ENCODE measurements at places on chromosomes 6 and 20.

DNA sequence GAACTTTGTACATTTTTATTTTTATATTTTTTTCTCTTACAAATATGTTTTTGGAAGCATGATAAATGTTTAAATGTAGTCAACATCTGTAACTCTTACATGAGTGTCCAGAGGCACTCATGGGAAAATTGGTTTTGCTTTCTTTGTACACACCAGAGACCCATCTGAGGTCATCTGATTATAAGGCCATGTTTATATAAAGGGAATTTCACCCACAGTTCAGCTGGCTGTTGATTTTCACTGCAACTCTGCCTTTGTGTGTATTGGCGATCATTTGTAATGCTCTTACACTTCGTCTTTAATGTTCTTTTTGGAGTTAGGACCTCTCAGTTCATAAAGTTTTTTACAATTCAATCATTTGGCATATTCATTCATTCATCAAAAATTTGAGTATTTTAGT is 28.1 kb downstream of the RIOK1 start:
- DNase-seq = no peak

GRCh38 chr6:168867247-168868102 is 386.2 kb downstream of the THBS2 start:
- no peak for DNase-seq

DNA sequence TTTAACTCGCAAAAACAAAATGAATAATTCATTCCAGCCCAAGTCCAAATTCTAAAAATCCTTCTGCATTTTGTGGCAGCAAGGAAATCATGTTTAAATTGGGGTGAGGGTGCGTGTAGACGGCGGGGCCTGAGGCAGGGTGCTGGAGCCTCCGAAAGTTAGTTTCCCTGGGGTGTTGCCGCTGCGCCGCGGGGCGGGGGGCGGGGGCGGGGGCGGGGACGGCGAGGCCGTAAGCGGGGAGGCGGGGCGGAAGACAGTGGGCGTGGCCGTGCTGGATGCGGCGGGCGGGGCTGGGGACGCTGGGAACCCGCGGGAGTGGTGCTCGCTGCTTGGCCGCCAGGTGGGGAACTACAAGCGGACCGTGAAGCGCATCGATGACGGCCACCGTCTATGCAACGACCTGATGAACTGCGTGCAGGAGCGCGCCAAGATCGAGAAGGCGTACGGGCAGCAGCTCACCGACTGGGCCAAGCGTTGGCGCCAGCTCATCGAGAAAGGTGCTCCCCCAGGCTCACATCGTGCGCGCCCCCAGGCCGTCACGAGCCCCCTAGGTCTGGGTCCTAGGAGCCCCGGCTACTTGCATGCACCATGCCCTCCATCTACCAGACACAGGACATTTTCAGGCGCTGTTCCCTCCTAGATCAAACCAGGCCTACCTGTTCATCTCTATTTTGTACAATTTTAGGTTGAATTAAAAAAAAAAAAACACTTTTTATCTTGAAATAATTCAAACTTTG is 29.0 kb downstream of the SPDEF start:
- peak; percentile 89 for DNase-seq

- no peak for DNase-seq
These were observed 144.5 kb downstream of the CDH26 start for GRCh38 chr20:60102665-60103210.

DNA sequence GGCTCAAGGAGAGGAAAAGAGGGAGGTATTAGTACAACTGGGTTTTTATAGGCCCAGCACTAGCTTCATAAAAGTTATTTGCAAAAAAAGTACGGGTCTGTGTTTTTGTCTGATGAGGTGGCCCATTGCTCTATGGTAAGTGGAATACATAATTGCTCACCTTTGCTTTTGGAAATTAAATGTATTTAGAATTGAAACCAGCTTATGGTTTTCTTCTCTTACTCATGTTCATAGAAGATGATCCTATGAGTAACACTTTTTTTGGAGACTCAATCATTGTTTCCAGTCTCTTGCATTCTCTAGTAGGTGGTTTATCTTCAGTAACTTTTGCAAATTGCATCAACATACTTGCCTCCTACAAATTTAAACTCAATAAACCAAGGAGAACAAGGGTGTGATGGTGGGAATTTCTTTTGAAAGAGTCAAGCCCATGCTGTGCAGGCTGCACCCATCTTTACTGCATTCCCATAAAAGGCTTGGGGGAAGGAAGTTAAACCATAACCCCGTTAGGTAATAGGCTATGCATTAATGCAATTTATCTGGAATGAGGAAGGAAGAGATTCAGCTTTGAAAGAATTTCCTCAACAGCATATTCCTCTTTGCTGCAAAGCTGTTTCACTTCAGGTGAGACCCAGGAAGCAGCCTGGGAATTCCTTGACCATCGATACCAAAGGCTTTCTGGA is 48.5 kb upstream of the EDN1 start:
- no peak for DNase-seq

GRCh38 chr6:26556263-26557070 is 18.3 kb downstream of the HMGN4 start:
- DNase-seq = no peak

- DNase-seq = no peak
These were observed 33.7 kb downstream of the SRSF3 start for GRCh38 chr6:36627801-36628246.

GRCh38 chr20:61897401-61898295 is 168.0 kb downstream of the TAF4 start:
- no peak for DNase-seq

GRCh38 chr6:106740287-106740686 is 110.9 kb downstream of the QRSL1 start:
- no peak for DNase-seq

DNA sequence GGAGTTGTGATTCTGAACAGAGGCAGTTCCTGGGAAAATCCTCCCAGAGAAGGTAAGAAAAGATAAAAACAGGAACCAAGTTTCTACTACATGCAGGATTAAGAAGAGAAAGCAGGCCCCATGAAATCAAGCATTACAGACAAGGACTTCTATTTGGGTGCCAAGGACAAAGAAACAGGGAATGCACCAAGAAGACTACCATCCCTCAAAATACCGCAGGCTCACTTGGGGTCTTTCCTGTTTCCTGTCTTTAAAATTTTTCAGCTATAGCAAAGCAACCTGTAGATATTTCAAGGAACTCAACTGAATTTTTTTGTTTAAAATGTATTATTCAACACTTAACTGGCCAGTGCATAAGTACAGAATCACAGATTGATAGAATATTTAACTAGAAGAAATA is 107.5 kb downstream of the THEMIS start:
- DNase-seq = no peak

GRCh38 chr20:49386848-49387580 is 95.5 kb downstream of the KCNB1 start:
- no peak for DNase-seq

GRCh38 chr6:147970970-147971369 is 371.7 kb upstream of the SASH1 start:
- DNase-seq = no peak

- no peak for DNase-seq
These were observed 50.2 kb downstream of the TMEM242 start for GRCh38 chr6:157272866-157273755.

DNA sequence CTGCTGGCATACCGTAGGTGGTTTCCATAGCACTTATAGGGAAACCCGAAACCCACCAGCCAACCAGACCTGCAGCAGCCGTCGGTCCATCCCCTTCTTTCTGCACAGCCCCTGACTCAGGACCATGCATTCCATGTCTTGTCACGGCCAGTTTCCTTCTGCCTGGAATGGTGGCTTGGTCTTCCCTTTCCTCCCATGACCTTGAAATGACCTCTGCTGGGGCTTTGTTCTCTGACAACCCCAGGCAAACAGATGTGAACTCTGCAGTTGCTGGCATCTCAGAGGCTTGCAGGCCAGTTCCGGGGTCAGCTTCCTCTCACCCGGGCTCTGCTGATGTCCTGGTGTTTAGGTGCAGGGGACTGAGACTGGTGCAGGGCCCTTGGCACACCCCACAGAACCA is 250.8 kb downstream of the SMOC2 start:
- no peak for DNase-seq

- DNase-seq = no peak
These were observed 28.3 kb downstream of the MRS2 start for GRCh38 chr6:24431045-24431451.

DNA sequence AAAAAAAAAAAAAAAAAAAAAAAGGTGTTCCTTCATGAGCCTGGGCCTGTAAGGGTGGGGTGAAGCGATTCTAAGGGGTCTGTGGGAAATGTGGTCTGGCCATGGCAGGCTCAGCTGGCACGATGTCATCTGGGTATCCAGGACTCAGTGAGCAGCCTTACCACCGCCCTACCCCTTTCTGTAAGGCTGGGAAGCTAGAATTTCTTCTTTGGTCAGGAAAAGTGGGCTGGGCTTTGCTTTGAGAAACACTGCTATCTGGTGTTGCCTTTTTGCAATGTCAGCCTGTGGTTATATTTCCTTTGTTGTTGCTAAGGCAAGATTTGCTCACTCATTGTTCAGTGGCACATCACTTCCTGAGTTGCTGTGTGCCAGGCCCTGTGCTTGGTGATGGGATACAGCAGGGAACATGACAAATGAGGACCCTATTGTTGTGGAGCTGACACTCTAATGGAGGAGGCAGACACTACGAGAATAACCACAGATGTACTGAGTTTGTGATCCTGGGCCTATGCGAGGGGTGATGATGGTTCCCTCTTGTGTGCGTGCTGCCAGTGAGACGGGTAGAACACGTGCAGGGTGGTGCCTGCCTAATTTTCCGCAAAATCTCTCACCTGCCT is 45.9 kb upstream of the ZNFX1 start:
- no peak for DNase-seq

DNA sequence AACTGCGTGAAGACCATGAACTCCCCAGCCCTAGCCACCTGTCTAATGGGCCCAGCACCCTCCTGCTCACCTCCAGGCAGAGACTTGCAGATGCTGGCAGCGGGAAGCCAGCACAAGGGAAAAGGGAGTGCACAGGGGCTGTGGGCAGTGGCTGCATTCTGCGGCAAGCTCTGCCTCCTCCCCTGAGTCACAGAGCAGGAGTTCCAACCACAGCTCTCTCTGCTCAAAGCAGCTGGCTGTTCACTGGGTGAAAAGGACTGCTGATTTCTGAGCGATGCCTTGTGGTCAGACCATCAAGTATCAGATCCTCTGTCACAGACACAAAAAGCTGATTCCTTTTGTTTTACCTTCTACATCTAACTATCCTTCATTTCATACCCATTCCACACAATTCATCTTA is 10.5 kb downstream of the NKX2-2 start:
- DNase-seq = no peak

DNA sequence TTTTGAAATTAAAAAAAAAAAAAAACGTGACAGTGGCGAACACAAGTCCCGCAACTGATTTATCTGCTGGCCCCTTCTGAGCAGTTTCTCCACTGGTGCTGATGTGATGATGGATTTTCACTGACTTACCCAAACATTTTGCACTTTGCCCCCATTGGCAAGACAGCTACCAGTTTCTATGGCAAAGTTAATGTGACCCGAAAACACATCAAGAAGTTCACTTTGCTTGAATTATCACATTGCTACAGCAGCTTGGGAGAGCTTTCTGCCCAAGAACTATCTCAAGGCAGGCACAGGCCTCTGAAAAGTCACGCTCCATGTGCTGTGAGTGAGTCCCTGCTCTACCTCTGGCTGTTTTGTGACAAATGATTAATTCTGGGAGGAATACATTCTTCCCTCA is 127.9 kb upstream of the EDN1 start:
- DNase-seq = no peak

DNA sequence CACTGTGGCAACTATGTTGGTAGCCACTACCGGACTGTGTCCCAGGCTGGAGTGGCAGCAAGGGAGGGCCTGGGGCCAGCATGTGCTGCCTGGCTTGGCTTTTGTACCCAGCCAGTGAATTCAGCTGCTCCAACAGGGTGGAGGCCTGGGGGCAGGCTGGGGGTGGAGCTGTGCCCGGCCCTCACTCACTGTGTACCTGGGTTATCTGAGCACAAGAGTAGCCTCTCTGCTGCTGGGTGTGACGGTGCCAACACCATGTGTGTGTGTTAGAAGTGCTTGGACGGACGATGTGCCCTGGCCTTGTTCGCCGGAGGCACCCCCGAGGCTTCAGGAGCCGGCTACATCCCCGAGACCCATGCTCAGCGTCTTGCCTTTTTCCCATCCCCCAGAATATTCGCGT is 49.2 kb downstream of the EFCAB8 start:
- DNase-seq = no peak

DNA sequence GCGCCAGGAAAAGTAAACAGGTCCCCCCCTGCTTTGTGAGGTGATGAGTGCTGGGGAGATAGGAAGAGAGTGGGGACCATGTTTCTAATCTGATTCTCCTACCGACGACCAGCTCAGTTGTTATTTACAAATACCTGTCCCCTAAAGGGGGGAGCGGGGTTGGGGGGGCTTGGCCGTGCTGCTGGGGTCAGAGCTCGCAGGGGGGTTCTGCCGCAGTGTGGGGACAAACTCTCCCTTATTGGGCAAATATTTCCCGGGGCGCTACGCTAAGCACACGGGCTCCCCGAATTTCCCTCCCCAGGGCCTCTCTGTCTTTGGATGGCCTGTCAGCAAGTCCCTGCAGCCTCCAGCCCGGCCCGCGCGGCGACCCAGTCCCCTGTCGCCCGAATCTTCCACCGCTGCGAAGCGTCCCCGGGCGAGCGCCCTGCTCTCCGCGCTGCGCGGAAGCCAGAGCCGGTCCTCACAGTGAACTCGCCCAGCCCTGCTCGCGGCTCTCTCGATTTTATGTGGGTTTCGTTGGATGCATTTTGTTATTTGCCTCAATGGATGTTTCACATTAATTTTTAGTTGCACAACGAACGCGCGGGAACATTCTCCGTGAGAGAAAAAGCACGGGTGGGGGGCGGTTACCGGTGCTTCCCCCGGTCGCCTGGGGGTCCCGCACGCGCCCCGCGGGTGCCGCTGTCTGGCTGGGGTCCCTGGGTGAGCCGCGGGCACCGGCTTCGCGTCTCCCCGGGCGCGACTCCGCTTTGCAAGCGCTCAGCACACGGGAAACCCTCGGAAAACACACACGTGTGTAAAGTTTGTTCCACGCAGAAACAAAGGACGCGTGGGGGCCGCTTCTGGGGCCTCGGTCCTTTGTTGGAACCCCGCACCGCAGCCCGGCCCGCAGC is 1.5 kb upstream of the STX16 start:
- DNase-seq = no peak

DNA sequence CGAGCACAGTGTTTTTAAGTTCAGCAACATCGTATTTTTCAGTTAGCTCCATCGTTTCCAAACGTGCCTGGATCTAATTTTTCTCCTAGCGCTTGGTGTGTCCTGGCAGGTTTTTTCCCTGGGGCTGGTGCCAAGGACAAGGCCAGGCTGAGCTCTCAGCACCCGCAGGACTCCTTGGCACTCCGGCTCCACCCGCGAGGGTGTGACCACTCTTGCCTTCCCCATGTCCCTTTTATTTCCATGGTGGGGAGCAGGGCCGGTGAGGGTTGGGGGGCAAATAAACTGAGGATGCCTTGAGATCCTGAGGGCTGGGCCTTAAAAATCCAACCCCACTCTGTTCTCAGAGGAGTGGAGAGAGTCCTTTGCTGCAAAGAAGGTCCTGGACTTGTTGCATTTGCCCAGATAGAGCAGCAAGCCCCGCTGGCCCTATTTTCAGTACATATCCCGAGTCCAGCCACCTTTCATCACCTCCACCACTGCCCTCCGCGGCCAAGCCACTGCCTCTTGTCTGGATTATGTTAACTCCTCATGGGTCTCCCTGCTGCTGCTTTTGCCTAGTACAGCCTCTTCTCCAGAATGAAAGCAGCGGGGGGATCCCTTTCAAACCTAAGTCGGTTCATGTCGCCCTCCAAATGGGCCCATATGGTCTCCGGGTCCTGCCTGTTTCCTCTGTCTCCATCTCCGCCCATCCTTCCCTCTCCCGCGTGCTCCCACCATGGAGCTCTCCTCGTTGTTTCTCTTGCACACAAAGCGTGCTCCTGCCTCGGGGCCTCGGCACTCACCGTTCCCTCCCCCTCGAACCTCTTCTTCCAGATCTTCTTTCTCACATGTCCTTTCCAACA is 4.5 kb upstream of the RAB44 start:
- no peak for DNase-seq

All from stimulated activated CD4-positive, alpha-beta T cell treated with anti-CD3 and anti-CD28 coated beads, Interleukin-12 subunit alpha, Interleukin-12 subunit beta, amount 100 ng/mL, for 24 hours (primary cell).